ENCODE measurements at places on chromosomes 12 and 14.

- H3K4me3 ChIP-seq = no peak overlapping the region
- no peaks in the 10 kb centered on the region for H3K27me3 ChIP-seq
- no peaks in the 10 kb centered on the region for H3K4me1 ChIP-seq
- no peak for DNase-seq
- no peaks in the 10 kb centered on the region for H3K36me3 ChIP-seq
Measured at GRCh38 chr14:69860221-69860620, 19.0 kb upstream of the SMOC1 start.

DNA sequence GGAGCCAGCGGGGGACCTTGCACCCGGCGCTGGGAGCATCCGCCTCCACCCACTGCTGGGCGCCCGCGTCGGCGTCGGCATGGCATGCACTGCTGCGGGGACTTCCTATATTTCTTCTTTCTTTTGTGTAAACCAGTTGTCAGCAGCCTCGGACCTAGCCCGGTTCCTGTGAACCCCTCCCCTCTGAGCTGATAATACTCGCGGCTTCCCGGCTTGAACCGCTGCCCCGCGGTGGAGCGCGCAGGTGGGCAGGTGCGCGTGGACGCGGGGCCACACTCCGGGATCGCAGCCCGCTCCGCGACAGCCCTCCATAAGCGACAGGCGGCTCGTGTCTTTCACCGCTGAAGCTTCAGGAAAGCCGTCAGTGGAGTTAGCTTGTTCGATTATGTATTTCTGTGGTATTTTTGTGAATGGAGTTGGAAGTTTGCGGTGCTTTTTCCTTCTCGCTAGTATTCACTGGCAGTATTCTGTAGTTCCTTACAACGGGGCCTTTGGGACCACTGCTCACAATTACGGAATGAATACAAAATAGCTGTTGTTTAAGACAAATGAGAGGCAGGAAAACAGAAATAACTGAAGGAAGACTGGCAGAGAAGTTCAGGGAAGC is 870 bp downstream of the BMAL2 start:
- peak overlapping the region; percentile 82 for H3K4me3 ChIP-seq
- no peak overlapping the region for H3K27ac ChIP-seq
- DNase-seq = no peak

DNA sequence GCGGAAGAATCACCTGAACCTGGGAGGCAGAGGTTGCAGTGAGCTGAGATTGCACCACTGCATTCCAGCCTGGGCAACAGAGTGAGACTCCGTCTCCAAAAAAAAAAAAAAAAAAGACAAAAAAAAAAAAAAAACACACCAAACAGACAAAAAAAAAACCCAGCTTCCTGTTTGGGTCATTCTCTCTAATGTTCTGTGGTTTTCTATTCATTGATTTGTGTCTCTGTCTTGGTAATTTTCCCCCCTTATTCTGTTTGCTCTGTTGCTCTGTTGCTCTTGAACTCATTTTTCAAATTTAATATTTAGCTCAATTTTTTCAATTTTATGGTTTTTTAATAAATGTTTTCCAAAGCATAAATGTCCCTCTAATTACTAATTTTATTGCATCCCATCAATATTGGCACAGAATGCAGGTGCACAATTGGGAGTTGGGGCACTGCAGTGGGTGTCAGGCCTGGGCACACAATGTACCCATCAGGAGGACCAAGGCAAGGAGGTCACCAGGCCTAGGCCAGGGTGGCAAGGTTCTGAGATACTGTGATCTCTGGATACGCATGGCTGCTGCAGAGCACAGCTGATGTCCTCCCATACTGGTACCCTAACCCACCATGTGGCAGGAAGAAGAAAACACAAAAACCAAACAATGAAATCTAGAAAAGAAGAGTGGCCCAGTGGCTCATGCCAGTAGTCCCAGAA is 8.0 kb upstream of the GNPTAB start:
- no peak overlapping the region for H3K27ac ChIP-seq
- H3K36me3 ChIP-seq = no peaks in the 10 kb centered on the region
- no peaks in the 10 kb centered on the region for H3K4me1 ChIP-seq

DNA sequence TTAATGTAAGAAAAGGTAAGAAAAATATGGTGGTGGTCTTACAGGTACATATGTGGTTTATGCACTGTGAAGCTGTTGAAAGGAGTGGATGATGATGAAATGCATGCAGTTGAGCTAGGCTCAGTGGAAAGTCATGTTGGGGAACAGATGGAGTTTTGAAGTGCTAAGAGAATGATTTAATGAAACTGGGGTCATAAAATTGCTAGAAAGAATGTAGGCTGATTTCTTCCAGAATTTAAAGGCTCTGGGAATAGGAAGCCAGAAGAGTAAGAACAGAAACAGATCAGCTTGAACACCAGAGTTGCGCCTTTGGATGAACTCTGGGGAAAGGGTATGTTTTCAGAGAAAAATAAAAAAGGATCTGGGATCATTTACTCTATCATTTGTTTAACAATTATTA is 146.5 kb downstream of the MON2 start:
- no peak overlapping the region for H3K27ac ChIP-seq
- no peaks in the 10 kb centered on the region for H3K27me3 ChIP-seq
- no peak for DNase-seq
- no peak overlapping the region for H3K4me3 ChIP-seq
- no peaks in the 10 kb centered on the region for H3K36me3 ChIP-seq
- peaks cover 1% of the 10 kb centered on the region for H3K4me1 ChIP-seq

DNA sequence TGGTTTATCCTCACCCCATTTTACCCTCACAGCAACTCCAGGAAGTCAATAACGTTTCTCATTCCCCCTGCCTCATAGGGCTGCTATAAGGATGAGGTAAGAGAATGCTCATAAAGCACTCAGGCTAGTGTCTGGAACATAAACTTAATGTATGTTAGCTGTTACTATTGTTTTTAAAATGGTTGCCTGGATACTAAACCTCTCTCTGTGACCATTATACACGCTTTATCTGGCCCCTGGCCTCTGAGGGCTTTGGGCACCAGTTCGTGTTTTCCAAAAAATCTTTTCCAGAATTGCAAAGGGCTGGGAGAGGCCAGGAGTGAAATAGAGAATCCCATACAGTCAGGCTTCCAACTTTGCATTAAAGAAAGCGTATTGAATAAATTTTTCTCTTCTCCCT is 113.9 kb downstream of the KTN1 start:
- no peak for DNase-seq
- no peak overlapping the region for H3K4me3 ChIP-seq
- no peak overlapping the region for H3K27ac ChIP-seq
- H3K4me1 ChIP-seq = no peaks in the 10 kb centered on the region
- no peaks in the 10 kb centered on the region for H3K36me3 ChIP-seq

DNA sequence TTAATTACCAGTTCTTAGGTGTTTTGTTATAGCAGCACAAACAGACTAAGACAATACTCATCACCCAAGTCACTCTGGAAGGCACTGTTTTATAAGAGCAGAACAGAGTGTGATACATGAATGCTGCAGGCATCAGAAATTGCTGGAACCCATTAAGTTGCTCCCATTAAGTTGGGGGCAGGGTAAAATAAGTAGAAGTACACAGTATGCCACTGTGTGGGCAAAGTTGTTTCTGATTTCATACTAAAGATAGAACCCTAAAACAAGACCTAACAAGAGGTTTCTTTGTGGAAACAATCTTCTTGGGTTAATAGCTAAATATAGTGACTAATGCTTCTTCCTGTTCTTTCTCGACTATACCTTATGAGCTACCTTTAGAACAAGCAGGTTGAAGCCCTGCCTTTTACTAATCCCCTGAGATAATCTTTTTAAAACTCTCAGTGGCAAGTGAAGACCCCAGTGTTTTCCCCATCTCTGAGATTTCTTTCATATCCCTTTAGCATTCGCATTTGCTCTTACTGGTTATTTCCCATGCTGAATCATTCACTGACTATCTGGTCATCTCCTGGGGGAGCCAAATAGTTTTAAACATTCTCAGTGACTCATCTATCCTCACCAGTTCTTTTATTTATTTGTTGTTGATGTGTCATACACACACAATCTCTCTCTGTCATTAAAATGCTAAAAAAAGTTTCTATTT is 52.3 kb downstream of the SOCS2 start:
- no peak overlapping the region for H3K4me3 ChIP-seq
- H3K27me3 ChIP-seq = no peaks in the 10 kb centered on the region
- no peak overlapping the region for H3K27ac ChIP-seq

DNA sequence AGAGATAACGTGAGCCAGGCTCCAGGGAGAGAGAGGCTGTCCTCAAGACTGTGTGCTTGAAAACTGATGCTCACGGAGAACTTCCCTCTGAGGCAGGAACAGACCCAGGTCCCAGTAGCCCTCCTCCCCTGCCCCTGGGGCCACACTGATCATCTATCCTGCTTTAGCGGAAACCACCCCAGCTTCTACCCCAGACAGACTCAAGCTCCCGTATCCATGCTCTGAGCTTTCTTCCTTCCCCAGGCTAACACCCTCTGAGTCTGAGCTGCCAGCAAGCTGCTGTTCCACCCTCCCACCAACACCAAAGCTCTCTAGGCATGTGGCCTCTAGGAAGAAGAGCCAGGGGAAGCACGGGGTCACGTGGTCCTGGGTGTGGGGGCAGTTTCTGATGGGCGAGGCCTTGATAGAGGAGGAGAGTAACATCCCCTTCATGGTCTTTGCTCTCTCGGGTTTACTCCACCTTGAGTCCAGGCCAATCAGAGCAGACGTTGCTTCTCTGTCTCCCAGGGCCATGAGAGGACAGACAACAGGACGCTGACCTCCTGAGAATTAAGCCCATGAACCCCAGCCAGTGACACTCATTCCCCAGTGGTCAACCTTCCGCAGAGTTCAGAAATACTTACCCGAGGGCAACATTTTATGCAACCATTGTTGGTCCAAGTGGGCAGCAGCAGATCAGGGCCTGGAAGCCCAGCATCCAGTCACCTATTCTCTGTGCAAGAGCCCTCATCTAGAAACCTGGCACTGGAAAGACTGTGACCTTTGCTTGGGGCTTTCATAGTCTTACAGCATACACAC is 1.4 kb downstream of the PCK2 start:
- peaks cover 6% of the 10 kb centered on the region for H3K4me1 ChIP-seq
- peaks cover 16% of the 10 kb centered on the region for H3K36me3 ChIP-seq
- no peaks in the 10 kb centered on the region for H3K27me3 ChIP-seq
- H3K27ac ChIP-seq = no peak overlapping the region
- no peak for DNase-seq

DNA sequence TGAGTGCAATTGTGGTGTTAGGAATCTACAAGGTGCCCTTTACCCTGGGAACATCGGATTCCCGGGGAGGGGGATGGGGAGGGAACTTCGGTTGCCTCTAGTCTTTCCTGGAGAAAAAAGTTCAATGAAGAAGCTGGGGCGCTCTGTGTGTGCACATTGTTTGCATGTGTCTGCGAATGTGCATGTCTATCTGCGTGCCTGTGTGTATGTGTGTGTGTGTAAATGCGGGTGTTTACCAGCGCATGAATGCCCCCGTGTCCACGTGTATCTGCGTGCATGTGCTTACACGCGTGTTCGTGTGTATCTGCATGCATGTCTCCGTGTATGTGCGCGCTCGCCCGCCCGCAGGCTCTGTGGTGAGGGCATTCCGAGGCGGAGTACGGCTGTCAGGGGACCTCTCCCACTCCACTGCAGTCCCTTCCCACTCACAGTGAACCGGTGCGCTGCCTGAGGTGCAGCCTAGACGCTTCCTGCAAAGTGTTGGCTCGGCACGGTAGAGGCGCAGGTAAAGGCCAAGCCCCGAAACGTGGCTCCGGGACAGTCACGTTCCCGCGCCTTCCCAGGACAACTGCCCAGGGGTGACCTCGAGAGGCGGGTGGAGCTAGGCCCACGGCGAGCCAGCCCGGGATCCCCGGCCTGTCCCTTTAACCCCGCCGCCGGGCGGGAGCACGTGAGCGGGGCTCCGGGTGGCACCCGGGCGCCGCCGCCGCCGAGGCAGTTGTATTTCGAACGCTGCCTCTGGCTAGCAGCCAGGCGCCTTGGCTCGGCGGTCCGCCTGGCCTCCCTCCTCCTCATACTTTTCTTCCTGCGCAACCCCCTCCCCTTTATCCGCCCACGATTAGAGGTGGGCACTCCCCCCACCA is 539 bp upstream of the HMGA2 start:
- H3K27me3 ChIP-seq = no peaks in the 10 kb centered on the region
- DNase-seq = no peak

DNA sequence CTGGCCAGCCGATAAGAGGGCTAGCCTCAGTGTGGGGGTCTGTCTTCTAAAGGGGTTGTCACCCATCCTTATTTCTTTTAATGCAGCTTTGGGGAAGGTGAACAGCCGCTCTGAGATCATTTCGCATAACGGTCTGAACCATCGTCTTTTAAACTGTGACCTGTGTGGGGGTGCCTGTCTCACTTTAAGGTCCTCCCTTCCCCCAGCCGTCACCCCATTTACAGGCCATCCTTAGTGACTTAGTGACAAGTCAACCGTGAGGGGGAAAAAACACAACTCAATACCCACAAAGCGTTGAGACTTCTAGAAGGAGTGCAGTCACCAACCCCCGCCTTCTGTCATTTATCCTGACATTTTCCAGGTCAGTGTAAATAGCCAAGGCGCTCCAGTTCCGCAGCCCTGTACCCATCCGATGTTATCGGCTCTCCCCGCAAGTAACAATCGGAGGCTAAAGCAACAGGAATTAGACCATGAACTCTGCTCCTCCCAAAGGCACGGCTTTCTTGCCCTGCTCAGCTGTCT is 505 bp upstream of the DENND5B start:
- H3K4me1 ChIP-seq = peaks cover 2% of the 10 kb centered on the region
- no peaks in the 10 kb centered on the region for H3K27me3 ChIP-seq
- no peak for DNase-seq
- no peaks in the 10 kb centered on the region for H3K36me3 ChIP-seq
- no peak overlapping the region for H3K27ac ChIP-seq

DNA sequence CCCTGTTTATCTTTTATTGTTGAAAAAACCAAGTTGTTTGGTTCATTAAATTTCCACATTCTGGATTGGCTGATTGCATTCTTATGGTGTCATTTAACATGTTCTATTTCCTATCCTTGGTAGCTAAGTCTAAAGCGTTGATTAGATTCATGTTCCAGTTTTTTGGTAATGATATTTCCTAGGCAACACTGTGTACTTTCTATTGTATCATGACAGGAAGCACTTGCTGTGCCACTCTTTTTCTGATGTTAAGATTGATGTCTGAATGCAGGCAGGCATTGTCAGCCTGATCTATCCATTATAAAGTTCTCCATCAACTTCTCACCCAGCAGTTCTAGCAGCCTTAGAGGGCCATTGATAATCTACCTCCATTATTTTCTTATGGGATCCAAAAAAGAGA is 91.1 kb upstream of the ARID2 start:
- no peaks in the 10 kb centered on the region for H3K4me1 ChIP-seq
- H3K27me3 ChIP-seq = no peaks in the 10 kb centered on the region

DNA sequence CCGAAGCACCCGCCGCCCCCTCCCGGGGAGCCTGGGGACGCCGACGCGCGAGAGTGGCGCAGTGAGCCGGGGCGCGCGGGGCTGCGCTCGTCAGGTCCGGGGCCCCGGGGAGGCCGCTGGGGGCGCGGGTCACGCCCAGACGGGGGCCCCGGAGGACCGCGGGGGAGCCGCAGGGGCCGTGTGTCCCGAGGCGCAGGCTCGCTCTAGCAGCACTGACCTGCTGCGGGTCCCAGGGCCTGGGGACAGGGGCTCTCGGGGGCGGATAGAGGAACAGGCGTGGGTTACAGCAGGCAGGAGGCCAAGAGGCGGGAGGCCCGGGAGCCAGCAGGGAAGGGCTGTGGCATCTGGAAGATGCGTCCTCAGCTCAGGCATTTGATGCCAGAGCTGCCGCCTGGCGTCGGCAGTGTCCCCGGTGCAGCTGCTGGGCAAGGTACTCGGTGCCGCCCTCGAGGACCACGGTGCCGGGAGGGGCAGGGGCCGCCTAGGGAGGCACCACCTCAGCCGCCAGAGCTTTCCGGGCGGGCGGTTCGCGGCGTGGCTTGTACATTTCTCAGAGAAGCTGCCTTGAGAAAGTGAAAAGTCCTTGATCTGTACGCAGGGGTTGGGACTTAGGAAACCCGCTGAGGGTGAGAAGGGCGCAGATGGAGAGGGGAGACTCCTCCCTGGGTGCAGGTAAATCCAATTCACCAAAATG is 1.2 kb downstream of the WNT5B start:
- H3K27ac ChIP-seq = no peak overlapping the region
- no peak for DNase-seq
- H3K4me3 ChIP-seq = peak overlapping the region; percentile 18
- no peaks in the 10 kb centered on the region for H3K36me3 ChIP-seq
